ENCODE measurements at places on chromosomes 12 and 14. TPM values are rescaled to one million over a fixed set of nuclear protein-coding genes. Genes with fewer than 3 reads are reported as not detected.

MAX gene
- total RNA-seq = 70.2 TPM

SSTR1 gene
- total RNA-seq = not detected

RNF212B gene
- total RNA-seq = not detected

MUCL1 gene
- not detected for total RNA-seq

CCDC184 gene
- total RNA-seq = 2.5 TPM

RDH12 gene
- 0.13 TPM for total RNA-seq

HSP90AA1 gene
- total RNA-seq = 934 TPM

DAO gene
- total RNA-seq = not detected

CLEC6A gene
- not detected for total RNA-seq

ACSM4 gene
- total RNA-seq = not detected

GUCY2C gene
- 0.01 TPM for total RNA-seq

KLHL28 gene
- 5.9 TPM for total RNA-seq

Measured in A549 treated with CpdA at 1 μM for 4 hours (cell line).